CD4-positive, alpha-beta T cell treated with Interleukin-10 for 1 hour (primary cell): ENCODE measurements at places on chromosomes 11 and 22.

DNA sequence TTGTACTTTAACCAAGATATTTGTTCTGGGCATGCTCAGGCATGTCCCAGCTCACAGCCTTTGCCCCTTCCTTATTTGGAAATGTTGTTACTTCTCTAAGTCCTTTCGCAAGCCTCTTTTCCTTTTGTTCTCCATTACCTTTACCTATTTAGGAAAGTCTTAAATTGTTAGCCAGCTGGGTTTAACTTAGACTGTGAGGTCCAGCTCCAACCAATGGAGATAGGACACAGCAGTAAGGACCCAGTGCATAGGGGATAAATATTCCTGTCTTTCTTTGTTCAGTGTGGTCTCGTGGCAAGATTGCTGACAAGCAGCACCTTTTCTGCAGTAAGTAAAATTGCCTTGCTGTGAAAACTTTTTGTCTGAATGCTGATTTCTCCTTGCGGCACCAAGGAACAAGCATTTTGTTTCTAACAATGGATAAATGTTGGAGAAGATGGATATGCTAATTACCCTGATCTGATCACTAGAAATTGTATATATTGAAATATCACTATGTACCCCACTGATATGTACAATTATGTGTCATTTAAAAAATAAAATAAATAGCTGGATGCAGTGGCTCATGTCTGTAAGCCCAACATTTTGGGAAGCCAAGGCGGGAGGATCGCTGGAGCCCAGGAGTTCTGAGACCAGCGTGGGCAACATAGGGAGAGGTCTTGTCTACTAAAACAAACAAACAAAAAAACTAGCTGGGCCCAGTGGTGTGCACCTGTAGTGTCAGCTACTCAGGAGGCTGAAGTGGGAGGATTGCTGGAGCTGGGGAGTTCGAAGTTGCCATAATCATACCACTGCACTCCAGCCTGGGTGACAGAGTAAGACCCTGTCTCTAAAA lies 31.9 kb upstream of the FTH1 start:
- no peak for DNase-seq

DNA sequence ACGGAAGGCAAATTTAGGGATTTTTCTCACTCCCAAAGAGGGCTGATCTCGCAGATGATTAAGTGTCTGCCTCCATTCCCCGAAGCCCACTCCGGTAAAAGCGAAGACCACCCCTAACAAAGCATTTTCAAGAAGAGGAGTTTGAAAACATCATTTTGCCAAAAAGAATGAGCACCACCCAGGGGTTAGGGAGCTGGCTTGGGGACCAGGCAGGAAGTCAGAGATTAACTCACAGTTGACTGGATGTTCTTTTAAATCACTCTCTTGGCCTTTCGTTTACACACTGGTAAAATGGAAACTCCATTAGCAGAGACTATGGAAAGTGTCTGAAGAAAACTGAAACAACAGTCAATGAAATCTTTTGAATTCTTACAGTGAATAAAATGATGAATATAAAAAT lies 7.9 kb upstream of the TRIM44 start:
- no peak for DNase-seq

- DNase-seq: no peak
These were observed 7.5 kb upstream of the SYT8 start for GRCh38 chr11:1827095-1827813.

DNA sequence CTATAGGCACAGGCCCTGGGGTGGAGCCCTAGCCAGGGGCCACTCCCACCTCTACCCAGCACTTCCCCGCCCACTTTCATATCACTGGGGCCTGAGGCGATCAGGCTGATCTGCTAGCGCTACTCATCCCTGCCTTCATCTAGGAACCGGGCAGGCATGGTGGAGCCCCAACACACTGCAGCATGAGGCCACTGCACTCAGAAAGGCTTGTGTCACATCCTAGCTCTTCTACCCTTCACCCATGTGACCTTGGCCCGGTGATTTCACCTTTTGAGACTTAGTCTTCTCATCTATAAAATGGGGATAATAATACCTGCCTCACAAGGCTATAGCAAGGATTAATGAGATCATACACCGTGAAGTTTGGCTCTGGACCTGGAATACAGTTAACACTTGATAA lies 18.1 kb upstream of the GDPD5 start:
- DNase-seq: no peak

DNA sequence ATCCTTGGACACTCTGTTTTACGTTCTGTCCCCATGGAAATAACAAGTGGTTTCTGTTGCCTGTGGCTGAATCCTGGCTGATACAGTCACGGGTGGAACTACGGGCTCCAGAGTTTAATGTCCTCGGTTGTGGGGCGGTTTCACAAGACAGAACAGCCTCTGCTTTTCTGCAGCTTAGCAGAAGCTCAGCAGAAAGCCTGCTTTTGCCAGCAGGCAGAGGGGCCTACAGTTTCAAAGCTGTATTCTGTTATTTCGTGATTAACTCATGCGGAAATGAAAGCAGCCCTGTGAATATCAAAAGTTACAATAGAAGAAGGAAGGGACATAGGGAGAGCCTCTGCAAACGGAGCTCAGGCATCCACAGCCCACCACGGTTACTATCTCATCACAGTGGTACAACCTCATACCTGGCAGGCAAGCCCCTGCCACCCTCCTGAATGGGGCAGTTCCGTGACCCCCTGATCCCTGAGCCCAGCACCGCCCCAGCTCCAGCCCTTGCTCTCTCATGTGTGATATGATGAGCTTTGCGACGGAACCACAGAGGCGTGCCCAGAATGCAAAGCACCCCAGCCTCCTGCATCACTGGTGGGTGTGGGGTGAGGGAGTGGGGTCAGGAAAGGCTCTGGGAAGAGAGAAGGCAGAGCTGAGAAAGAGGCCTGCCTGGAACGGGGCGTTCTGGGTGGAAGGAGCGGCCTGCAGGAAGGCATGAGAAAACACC lies 360.6 kb downstream of the BRD1 start:
- DNase-seq: no peak

DNA sequence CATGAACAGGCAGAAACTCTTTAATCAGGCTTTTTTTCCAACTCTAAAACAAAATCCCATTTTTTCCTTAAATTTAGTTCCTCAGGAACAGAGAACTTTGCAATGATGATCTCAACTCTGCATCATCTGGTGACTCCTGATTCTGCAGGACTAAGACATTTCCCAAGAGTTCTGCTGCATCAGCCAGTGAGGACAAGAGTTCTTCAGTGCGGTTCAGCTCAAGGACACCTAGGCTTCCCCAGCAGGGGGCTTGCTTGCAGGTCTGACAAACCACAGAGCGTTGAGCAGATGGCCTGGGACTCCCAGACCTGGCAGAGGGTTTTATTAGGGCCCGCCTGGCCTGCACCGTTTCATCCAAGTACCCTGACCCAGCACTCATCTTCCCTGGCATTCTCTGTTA lies 6.4 kb downstream of the CDCA5 start:
- no peak for DNase-seq

DNA sequence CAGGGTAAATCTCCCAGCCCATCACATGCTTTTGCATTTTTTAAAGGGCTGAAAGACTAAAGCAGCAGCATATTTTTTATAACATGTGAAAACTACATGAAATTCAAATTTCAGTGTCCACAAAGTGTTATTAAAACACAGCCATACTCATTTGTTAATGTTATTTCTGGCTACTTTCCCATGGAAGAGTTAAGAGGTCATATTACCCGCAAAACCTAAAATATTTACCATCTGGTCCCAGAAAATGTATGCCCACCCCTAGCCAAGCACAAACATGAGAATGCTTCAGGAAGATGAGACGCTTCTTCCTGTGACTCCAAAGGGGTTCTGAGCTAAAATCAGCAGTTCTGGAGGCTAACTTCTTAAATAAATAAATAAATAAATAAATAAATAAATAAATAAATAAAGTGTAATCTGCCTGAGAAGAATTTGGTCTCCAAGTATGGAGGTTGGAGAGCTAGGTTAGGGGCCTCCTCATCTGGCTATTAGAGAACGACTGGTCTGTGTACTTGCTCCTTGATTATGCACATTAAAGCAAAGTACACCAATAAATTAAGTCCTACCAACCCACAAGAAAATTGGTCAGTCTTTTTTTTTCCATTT lies 9.7 kb downstream of the IMMP1L start:
- no peak for DNase-seq

DNA sequence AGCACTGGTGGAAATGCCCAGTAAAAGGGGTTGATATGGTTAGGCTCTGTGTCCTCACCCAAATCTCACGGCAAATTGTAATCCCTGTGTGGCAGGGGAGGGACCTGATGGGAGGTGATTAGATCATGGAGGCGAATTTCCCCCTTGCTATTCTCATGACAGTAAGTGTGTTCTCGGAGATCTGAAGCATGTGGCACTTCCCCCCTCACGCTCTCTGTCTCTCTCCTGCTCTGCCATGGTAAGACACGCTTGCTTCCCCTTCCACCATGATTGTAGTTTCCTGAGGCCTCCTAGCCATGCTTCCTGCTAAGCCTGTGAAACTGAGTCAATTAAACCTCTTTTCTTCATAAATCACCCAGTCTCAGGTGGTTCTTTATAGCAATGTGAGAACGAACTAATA lies 37.4 kb downstream of the PACSIN2 start:
- DNase-seq: no peak

DNA sequence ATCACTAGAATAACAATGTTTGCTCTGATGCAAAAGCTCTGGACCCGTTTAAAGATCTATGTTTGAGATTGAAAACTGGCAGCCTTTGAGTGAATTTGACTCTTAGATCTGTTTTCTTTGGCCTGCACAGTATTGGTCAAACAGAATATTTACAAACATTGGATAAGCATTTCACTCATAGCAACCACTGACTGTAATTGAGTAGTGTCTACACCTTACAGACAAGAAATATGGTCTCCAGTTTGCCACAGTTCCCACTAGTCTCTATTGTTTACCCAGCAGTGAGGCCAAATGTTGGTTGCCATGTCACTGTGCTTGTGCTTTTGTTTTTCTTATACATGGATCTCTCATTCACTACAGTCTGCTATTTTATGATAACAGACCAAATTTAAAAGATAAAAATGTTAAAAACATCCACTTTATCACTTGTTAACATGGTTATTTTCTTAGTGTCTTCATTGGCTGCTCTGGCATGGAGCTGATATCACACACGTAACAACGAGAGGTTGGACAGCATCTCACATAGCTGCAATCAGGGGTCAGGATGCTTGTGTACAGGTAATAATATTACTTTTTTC lies 12.2 kb downstream of the ANKRD42 start:
- DNase-seq: no peak

DNA sequence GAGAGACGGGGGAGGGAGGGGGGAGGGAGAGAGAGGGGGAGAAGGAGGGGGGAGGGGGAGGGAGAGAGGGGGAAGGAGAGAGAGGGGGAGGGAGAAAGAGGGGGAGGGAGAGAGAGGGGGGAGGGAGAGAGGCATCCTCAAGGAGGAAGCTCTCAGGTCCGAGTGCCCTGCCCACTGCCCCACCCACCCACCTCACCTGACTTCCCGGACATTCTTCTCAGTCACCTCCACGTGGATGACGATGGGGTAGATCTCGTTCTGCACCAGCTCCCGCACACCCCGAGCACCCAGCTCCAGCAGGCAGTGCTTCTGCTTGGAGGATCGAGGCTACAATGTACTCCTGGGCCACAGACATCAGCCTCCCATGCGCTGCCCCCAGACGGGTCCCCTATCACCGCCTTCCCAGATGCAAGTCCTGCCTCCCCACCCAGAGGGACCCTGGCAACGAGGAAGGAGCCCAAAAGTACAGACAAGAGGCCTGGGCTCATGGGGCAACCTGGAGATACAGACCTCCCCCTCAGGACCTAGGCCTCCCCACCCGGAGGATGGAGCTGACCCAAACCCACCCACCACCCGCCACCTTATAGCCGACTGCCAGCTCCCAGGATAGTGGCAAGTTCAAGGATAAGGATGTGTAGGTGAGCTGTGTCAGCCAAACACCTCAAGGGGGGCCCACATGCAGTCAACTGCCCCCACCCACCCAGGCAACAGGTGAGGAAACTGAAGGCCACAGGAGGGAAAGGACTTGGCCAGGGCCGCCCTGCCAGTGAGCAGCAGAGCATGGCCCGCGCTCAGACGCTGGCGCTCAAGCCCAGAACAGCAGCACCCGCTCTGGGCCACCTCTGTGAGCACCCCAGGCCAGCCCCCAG lies 5.6 kb upstream of the MFNG start:
- no peak for DNase-seq

DNA sequence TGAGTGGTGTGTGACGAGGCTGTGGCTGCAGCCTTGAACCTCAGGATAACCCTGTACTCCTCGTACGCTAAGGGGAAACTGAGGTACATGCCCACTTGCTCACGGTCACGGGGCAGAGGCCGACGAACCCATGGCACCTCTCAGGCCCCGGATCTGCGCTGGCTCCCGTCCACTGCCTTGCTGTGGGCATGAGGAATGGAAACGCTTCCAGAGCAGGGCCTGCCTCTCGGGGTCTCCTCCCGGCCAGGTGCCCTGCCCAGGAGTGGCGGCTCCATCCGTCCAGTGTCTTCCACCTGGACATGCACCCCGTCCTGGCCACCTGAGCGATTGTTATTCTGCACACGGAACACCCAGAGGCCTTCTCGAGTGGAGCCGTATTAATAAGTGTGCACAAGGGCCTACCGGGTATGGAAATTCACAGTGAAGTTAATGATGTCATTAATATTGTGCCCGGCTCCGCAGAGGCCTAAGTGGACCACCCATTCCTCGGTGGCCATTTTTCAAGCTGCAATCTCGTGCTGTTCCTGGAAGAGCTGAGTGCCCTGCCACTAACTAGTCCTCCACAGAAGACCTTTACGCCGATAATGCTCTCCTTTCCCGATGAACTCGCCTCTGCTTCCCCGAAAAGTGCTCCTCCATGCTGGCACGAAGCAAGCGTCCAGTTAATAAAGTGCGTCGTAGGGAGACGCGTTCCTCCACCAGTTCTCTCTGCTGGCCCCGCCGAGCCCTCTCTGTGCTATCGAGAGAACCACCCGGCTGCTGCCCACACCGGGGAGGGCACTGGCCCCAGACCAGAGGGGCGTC lies 927.9 kb downstream of the BRD1 start:
- no peak for DNase-seq

GRCh38 chr11:1104411-1105182 lies 29.9 kb downstream of the MUC2 start:
- no peak for DNase-seq

GRCh38 chr11:5596607-5597201 lies at the start of gene TRIM6:
TSS of gene TRIM6 (plus strand) at chr11:5596637. CDS start at chr11:5596898, 261 bp downstream.
- DNase-seq: no peak

DNA sequence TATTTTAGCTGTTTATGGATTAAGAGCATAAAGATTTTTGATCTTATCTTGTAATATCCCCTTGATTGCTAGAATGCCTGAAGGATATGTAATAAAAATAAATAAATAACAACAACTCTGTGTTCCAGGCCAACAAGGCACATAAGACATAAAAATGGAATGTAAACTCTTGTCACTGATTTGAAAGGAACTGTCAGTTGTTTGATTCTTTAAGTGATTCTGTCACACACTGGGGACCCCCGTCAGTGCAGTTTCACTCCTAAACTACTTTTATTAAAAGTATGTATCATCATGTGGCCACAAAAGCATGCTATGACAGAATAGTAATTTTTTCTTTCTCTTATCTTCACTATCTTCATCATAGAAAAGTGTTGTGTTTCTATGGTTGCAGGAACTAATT lies 572.4 kb downstream of the CNTN5 start:
- DNase-seq: no peak
